Esophagus squamous epithelium (tissue), 5 donors: ENCODE measurements at places on chromosomes 16 and 17.

DNA sequence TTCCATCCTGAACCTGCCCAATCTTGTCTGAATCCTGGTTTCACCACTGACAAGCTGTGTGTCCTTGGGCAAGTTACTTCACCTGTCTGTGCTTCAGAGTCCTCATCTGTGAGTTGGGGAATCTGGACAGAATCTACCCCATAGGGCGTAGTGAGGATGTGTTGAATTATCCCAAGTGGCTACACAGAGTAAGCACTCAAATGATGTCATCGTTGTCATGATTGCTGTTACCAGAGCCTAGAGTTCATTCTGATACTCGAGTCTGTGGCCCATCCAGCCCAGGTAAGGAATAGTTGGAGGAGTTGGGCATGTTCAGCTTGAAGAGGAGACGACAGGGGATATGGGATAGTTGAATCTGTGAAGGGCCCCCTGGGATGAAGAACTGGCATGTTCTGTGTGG lies 45.9 kb downstream of the MAPT start:
- DNase-seq, result no peak

GRCh38 chr16:87979352-87979751 lies 28.1 kb downstream of the BANP start:
- no peak for DNase-seq

GRCh38 chr16:29894352-29894751 lies 5.0 kb downstream of the SEZ6L2 start:
- DNase-seq, result no peak

- no peak for DNase-seq
Measured at GRCh38 chr16:87570938-87571867, 31.1 kb upstream of the JPH3 start.

GRCh38 chr16:56312028-56312300 lies 113.4 kb downstream of the AMFR start:
- no peak for DNase-seq

- no peak for DNase-seq
Measured at GRCh38 chr17:45656527-45657181, 127.5 kb upstream of the CRHR1 start.

DNA sequence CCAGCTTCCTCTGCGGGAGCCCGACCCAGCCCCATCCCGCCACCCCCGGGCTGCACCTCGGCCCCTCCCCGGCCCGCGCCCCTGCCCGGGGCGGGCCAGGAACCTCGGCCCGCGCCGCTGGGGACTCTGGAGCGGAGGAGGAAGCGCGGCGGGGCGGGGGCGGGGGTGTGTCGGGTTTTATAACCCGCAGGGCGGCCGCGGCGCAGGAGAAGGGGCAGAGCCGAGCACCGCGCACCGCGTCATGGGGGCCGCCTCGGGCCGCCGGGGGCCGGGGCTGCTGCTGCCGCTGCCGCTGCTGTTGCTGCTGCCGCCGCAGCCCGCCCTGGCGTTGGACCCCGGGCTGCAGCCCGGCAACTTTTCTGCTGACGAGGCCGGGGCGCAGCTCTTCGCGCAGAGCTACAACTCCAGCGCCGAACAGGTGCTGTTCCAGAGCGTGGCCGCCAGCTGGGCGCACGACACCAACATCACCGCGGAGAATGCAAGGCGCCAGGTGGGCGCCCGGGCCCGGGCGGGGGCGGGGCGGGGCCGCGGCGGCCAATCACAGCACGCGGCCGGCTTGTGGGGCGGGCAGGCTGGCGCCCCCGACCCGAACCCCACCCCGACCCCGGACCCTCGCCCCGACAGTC lies at the start of gene ACE:
TSS of gene ACE (plus strand) at position 208 of the 626 bp plus-strand sequence. CDS start at position 242, 34 bp downstream.
- no peak for DNase-seq

DNA sequence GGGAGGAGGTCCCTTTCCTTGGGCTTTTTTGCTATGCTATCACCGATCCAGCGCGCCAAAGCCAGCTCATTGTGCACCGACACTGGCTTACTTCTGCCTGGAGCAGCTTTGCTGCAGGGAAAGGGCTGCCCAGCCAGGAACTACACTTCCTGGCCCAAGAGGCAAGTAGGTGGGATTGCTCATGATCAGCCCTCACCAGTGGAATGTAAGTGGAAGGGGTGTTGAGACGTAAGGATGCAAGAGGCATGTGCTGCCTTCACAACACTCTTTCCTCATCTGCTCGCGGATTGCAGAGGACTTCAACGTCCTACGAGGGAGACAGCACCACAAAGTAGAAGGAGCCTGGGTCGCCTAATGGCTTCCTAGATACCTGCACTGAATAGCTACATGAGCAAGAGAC lies 104.3 kb upstream of the FOXF1 start:
- DNase-seq, result no peak

- DNase-seq, result no peak
Measured at GRCh38 chr17:65231662-65232335, 94.6 kb downstream of the RGS9 start.

GRCh38 chr17:11780621-11781020 lies 182.4 kb downstream of the DNAH9 start:
- DNase-seq, result no peak

DNA sequence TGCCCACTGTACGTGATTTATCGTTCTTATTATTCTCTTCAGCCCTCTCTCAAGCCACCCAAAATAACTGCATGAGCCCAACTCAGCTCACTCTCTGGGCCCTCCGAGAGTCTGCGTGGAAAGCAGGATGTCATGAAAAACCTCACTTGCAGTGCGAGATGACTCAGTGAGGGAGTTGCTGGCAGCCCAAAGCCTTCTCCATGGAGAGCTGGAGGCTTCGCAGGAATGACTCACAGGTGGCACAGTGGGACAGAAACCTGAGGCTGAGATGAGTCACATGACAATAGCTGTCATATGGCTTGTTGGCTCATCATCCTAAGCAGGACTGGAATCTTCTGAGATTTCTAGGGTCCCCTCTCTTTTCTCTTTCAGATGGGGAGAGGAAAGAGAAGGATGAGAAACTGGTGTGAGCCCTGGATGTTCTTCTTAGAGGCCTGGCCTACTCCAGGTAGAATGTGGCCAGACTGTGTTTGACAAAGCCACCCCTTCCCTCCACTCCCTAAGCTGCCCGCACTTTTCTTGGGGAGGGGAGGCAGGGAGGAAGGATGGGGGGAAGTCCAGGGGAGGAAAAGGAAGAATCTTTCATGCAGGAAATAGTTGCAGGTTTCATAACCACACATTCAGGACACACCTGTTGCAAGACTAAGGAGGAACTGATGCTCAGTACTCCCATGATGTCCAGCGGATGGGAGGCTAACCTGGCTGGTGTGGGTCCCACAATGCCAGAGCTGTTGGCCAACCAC lies 160.6 kb upstream of the RPL38 start:
- no peak for DNase-seq

- DNase-seq, result no peak
Measured at GRCh38 chr16:67104061-67104460, 5.7 kb upstream of the PHAF1 start.

- DNase-seq, result no peak
Measured at GRCh38 chr17:76586741-76587487, 1.3 kb upstream of the ST6GALNAC2 start.

DNA sequence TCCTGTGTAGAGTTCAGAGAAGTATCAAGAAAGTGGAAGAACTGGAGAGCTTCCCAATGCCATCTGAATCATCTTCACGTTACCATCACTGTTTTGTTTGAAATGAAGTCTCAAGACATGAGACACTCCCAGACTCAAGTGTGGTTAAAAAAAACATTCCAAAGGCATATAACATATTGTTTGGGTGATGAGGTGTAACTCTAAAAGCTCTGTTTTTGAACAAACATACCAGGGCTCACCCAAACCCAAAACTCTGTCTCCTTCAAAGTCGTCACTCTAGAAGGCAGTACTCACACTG lies 6.3 kb upstream of the ZCCHC14 start:
- no peak for DNase-seq

DNA sequence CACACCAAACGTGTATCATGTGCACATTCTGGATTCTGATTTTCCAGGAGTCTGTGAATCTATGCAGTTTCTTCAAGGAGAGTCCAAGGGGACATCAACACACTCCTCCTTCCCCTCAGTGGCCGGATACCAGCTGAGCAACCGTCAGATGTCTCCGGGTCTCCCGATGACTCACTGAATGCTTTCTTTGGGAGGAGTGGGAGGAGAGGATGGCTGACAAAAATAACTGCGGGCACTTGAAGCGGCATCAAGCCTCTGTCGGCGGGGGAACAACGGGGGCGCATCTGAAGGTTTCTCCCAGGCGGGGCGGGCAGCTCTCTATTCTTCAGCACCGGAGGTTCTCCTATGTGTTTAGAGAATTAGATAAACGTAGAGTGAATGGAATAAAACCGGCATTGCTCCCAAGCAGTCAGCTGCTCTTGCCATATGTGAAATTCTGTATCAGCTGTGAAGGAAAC lies 24.6 kb upstream of the LRRC75A start:
- DNase-seq, result no peak

- DNase-seq, result no peak
Measured at GRCh38 chr17:77723071-77723908, 235.2 kb upstream of the TNRC6C start.

DNA sequence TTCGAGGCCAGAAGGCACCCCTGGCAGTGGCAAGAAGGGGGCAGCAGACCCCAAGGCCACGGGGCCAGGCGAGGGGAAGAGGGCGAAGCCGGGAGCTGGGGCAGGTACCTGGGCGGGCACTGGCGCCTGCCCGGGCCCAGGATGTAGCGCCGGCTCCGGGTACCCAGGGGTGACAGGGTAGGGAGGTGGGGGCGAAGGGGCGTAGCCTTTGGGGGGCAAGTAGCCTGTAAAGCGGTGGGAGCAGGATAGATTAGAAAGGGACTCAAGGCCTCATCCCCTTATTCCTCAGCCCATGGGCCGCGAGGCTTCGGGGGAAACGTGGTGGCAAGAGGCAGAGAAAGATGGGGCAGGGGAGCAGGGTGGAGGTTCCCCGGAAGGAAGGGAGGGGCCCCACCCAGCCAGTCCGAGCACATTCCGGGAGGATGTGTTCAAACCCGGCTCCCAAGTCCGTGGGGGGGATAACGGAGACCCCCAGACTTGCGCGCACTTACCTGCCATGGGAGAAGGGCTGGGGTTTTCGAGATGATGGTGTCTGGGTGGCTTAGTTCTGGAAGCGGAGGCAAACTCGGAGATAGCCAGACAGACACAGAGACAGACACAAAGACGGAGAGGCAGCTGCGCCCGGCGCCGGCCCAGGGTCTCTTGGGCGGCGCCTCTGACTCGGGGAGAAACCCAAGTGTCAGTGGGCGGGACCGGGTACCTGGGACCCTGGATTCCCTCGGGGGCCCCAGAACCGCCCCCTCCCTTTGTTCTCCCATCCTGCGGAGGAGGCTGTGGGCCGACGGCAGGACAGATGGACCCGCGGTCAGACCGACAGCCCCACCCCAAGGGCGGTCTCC lies 493 bp downstream of the PLSCR3 start:
- no peak for DNase-seq

DNA sequence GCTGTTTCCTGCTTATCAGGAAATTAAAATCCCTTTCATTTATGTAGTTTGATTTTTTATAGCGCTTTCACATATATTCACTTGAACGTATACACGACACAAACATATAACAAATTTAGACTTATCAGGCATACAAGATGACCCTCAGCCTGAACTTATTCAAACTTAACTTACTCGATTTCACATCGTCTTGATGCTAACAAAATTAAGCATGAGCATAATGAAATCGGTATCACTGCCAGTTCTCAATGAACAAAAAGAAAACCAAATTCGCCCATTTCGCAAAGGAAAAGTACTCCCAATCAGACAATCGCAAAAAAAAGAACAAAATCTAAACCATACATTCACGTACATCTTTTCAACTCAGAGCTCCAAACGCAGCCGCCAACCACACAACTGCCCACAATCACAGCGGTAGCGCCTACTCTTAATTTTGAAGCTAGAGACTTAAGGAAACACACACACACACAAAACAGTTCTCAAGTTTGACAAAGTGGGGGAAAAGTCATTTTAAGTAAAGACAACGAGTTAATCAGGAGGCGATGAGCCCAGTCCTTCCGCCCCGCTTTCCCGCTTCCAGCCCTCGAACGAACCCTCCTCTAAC lies 1.1 kb downstream of the GJC1 start:
- no peak for DNase-seq

DNA sequence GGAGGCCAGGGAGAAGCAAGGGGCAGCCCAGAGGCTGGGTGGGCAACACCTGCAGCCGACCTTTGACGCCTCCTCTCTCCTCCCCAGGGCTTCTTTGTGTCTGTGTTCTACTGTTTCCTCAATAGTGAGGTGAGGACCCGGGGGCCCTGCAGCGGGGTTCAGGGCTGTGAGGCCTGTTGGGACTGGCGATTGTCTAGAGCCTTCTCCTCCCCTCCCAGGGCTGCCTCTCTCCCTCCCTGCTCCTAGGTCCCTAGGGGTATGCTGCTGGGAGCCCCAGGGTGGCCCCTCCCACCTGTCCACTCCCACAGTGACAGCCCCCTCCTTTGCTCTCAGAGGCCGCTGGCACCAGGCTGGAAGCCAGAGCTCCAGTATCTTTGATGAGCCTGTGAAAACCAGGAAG lies 10.8 kb upstream of the SPPL2C start:
- no peak for DNase-seq

GRCh38 chr17:75909051-75909811 lies 4.5 kb upstream of the MRPL38 start:
- DNase-seq, result no peak

DNA sequence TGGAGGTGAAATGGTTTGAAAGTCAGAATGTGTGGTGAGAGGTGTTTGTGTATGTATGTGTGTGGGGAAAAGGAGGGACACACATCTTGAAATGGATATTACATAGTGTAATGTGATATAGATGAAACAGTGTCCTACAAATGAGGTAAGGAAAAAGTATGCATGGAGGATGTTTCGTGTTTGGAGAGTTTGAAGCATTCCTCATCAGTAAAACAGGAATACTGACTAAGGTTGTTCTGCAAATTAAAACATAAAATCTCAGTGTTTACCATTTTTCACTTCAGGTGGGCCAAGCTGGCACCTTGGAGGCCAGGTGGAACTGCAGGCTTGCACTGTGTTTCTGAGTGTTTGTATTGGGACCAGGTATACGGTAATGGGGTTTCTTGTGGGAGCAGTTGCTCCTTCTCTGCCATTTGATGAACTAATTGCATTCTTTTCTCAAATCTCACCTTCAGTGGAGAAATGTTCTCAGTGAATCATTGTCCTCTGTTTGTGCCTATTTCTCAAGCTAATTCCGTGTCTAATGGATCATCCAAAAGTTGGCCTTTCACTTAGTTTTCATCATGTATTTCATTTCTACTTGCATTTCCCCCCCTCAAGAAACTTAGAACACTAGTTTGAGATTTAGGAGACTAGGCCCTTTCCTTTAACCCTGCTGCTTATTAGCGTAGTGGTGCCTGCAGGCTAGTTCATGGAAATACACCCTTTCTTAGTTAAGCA lies 8.2 kb upstream of the TBKBP1 start:
- no peak for DNase-seq

GRCh38 chr17:69677130-69677529 lies 262.6 kb downstream of the MAP2K6 start:
- DNase-seq, result no peak

GRCh38 chr16:81639348-81639747 lies 139.7 kb upstream of the PLCG2 start:
- DNase-seq, result no peak

DNA sequence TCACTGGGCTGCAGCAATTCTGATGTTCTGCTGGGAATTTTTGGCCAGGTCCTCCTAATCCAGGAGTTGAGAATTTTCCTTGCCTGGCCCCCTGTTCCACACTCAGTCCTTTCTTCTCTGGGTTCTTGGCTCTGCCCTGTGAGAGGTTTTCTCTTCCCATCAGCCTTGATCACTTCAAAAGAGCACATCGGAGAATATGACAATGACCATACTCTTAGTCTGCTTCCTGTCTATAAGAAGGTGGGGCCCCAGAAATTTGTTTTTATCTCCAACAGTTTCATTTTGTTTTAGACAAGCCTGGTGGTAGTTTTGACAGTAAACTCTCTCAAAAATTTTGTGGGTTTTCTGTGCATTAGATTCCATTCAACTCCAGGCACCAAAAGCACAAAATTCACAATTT lies 70.7 kb downstream of the C17orf67 start:
- DNase-seq, result no peak

- DNase-seq, result no peak
Measured at GRCh38 chr16:75288181-75288580, 36.8 kb upstream of the BCAR1 start.
